ENCODE measurements at places on chromosomes 2 and 18.

DNA sequence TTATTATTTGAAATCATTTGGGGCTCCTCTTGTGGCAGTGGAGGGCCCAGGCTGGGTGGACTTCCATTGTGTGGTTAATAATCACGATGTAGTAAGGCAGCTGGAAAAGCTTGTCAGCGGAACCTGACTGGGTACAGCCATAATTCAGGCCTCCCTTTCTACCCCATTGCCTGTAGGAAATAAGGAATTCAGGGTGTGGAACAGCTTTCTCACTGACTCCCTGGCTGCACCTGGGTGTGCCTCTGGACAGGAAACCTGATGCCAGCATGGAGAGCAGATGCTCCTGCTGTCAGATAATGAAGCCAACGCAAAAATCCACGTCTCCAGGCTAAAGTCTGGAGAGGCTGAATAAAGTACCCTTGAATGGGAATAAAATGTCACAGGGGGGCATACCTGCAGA, 44.2 kb downstream of the LYPD6B start:
- no peak for DNase-seq

DNA sequence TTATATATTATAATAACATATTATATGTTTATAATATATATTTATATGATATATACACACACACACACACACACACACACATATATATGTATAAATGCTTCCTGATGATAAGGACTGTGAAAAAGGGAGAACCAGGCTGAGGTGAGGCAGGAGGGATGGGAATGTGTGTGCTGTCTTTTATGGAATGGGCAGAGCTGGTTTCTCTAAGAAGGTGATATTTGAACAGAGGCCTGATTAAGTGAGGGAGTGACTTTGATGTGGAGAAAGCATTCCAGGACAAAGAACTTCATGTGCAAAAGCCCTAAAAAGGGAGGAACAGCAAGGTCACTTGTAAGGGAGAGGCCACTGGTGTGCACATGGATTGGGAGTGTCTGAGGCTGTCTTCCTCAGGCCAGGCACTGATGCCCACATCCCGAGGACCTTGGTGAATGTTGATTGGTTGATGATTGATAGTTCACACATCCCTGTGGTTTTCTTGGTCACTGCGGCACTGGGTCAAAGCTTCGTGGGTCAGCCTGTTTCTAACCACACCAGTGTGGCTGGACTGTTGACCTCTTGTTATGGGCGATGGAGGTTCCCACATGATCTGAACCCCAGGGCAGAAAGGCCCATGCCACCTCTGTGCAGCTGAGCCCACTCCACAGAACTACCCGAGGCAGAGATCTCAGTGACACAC, 196.9 kb downstream of the MYCN start:
- no peak for DNase-seq

GRCh38 chr2:45403036-45403435, 208.0 kb downstream of the SRBD1 start:
- DNase-seq: no peak

DNA sequence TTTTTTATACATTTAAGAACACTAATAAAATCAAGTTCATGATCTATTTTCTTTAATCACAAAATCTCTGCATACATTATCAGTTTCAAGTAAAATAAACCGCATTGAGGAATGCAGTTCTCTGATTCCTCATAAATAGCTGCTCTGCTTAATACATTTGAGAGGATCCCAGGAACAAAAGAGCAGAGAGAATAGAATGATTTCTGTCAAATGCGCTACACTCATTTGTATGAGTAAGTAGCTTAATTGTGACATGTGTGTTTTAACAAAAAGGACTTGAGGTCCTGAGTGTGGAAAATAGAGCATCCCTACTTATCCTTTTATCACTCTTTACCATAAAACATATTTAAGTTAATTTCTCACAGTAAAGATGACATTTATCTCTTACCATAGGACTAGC, 134.0 kb downstream of the PID1 start:
- no peak for DNase-seq

DNA sequence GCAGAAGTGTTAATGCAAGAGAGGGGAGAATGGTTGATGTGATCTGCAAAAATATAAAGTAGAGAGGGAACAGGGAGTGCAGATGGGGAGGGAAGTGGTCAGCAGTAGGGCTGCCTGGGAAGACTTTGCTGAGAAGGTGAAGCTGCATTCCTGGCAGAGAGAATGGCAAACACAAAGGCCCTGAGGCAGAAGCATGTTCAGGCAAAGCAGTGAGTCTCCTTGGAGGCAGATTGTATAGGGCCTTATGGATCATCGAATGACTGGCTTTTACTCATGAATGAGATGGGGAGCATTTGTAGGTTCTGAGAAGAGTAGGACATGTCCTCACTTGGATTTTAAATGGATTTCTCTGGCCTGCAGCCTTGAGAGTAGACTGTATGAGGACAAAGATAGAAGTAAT, 9.5 kb downstream of the ITGA6 start:
- no peak for DNase-seq

DNA sequence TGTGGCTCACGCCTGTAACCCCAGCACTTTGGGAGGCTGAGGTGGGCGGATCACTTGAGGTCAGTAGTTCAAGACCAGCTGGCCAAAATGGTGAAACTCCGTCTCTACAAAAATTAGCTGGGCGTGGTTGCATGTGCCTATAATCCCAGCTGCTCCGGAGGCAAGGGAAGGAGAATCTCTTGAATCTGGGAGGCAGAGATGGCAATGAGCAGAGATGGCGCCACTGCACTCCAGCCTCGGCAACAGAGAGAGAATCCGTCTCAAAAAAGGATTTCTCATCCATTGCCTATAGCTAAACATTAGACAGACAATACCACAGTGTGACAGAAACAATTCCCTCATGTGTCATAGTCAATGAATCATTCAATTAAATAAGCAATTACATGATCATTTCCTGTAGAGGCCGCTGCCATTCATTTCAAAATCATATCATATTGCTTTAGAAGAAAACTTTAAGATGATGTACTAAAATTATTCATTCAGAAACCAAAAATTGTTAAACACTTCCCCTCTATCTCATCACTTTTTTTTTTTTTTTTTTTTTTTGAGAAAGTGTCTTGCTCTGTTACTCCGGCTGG, 69.5 kb upstream of the TGIF1 start:
- no peak for DNase-seq

DNA sequence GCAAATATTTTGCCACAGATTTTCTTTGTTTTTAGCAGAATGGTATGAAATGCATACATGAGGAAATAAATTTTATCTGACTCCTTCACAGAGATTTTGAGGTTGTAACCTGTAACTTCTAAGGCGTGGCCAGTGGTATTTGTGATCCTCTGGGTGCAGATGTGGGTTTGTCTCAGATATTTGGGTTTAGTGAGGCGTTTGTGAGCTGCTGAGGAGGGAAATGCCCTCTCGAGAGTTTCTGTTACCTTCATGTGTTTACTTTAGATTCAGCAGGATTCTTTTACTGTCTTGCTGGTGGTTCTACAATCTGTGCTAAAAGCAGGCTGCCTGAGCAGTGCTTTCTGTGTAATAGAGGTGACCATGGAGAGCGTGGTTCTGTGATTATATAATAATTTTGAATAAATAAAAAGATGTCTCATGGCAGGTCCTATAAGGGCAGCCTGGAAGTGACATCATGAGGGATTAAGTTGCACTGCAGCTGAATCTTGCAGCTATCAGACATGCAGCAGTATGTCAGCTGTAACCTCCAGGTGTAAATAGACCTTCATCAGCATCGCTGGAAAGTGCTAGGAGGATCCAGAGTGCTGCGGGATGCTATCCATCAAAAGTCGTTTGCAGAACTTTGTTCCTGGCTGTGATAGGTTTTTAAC, 34.1 kb downstream of the TANC1 start:
- no peak for DNase-seq

GRCh38 chr2:147862859-147863516, 18.2 kb downstream of the ACVR2A start:
- DNase-seq: no peak

GRCh38 chr2:144424559-144425240, 95.2 kb downstream of the ZEB2 start:
- DNase-seq: no peak

DNA sequence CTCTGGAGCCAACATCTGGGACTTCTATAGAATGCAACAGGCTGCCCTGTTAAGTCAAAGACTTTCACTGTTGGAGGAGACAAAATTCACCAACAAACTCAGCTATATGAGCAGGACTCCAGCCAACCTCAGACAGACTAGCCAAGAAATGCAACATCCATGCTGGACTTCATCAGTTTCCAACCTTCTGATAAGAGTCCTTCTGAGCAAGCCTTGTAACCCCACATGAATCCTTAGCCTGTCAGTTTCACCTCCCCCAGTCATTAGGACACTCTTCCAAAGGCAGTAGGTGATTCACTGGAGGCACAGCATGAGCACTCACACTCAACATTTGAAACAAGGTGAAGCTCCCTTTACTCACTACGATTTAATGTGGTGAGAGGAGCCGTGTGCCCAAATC, 5.8 kb downstream of the TBC1D8 start:
- DNase-seq: no peak

DNA sequence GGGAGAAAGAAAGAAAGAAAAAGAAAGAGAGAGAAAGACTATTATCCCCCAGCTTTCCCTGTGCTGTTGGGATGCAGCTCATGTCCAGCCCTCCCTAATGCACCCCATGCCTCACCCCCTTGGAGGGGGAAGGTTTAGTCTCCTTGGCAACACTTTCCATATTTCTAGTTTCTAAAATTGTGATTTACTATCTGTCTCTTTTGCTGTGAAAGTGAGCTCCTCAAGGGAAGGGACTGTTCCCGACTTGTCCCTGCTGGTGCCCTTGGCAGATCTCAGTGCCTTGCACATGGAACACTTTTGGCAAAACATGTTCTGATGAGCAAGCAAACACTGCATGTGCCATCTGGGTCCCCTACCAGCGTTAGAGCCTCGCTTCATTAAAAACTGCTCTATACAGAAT, 11.7 kb upstream of the NAPG start:
- DNase-seq: no peak

- no peak for DNase-seq
Measured at GRCh38 chr18:59323931-59324622, 5.6 kb upstream of the CPLX4 start.

- no peak for DNase-seq
Measured at GRCh38 chr2:28678944-28679343, 72.7 kb upstream of the PPP1CB start.

GRCh38 chr2:231065966-231066365, 9.3 kb downstream of the PSMD1 start:
- no peak for DNase-seq

DNA sequence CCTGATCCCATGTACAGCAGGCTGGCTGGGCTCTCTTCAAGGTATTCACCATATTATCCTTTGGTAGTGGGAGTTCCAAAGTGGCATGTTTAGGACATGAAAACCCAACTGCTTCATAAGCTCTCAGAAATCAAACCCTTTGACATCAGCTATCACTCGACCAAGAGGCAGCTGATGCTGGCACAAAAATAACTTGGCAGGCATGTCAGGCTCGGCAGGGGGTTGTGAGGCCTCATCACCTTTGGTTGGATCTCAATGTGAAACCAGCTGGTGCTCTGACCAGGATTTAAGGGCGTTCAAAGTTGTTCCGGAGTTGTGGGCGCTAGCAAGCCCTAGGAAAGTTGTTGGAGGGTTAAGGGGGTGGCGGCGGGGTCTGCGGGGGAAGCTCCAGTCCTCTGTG, 171.9 kb downstream of the FHOD3 start:
- DNase-seq: no peak

DNA sequence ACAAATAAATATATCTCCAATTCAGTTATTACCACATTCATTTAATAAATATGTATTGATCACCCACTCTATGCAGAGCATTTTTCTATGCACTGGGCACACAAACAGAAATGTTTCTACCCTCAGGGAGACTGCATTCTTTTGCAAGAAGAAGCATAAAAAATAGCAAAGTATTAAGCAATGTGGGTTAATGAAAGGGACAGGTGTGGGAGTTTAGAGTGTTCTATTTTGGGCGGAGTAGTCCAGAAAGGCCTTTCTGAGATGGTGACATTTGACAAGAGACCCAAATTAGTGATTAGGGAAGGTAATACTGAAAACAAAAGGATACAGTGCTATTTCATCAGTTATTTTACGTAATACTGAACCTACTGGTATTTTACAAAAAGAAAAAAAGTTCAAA, 394.3 kb upstream of the CHST9 start:
- DNase-seq: no peak
